ENCODE measurements at places on chromosomes 5 and 9. TPM values are rescaled to one million over a fixed set of nuclear protein-coding genes. Genes with fewer than 3 reads are reported as not detected.
A peak's percentile ranks its signal among the peaks of the same experiment; 100 is the strongest.

GRCh38 chr5:123119334-123119986 lies 30.4 kb downstream of the PRDM6 start:
- no peak for DNase-seq

DNA sequence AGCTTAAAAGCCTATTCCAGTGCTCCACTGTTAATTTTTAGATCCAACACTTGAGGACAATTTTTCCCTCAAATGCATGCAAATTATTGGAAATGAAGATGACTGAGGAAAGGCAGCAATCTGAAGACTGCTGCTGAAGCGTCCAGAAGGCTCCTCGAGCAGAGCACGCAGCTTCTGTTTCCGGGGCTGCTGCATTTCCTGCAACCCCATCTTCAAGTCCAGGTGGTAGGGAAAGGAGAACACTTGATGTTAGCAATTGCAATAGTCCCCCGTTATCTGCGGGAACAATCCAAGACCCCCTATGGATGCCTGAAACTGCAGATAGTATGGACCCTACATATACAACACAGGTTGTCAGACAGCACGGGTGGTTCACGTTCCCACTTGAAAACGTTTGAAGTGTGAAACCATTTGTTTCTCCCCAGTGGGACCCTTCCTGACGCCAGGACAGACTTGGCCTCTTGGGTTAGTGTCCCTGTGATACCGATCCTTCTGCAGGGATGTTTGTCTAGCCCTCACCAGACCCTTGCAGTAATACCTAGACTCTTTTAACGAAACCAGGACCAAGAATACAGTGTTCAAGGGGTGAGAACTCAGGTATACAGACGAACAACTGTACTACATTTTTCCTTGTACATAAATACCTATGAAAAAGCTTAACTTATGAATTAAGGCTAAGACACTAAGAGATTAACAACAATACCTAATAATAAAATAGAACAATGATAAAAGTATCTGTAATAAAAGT lies 152.3 kb downstream of the HSD17B3 start:
- DNase-seq: no peak

DNA sequence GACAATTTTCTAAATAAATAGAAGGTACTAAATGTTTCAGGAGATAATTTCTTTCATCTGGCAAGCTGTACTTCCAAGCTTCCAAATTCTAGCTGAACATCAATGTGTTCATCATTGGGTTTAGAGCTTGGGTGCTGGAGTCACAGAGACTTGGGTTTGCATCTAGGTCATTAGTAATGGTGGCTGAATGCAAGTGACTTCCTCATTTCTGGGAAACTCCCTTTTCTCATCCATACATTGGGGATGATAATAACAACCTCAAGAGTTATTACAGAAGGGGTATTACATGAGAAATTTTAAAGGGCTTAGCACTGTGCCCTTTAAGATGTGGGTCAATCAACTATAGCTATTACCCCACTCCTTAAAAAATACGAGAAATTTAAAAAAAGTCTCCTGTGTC lies 41.1 kb upstream of the KLF4 start:
- DNase-seq: no peak

GRCh38 chr9:14314929-14315874 lies 1.3 kb upstream of the NFIB start:
- DNase-seq: peak; percentile 75

DNA sequence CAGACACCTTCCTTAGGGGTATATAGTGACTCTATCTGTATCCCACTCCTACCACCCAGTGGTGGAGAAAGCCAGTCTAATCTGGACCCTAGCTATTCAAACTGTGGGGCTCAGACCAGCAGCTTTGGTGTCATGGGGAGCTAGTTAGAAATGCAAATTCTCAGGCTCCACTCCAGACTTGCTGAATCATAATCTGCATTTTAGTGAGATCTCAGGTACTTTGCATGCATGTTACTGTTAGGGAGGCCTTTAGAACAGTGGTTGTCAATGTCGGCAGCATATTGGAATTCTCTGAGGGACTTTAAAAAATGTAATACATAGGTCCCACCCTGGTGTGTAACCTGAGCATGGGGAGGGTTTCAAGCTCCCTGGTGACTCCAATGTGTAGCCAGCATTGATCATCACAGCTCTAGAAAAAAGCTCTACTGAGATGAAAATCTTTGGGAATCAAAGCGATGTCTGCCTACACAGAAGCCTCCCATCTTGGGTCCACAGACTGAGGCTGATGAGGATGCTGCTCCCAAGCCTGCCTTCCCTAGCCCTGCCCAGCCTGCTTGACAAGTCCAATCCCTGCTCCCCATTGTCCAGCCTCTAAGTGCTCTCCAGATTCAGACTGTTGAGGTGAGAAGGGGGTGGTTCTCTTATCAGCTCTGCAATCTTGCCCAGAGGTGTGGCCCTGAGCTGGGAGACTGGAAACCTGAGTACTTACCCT lies 11.9 kb upstream of the GM2A start:
- DNase-seq: no peak

NDST1 gene
- 54.9 TPM for polyA plus RNA-seq

SERF1A gene
- 15.2 TPM for polyA plus RNA-seq

PRSS3 gene
- 3.6 TPM for polyA plus RNA-seq

BAAT gene
- 0.47 TPM for polyA plus RNA-seq

Measured in left kidney (tissue), 8 donors.